ENCODE measurements at places on chromosomes 11 and 22.

DNA sequence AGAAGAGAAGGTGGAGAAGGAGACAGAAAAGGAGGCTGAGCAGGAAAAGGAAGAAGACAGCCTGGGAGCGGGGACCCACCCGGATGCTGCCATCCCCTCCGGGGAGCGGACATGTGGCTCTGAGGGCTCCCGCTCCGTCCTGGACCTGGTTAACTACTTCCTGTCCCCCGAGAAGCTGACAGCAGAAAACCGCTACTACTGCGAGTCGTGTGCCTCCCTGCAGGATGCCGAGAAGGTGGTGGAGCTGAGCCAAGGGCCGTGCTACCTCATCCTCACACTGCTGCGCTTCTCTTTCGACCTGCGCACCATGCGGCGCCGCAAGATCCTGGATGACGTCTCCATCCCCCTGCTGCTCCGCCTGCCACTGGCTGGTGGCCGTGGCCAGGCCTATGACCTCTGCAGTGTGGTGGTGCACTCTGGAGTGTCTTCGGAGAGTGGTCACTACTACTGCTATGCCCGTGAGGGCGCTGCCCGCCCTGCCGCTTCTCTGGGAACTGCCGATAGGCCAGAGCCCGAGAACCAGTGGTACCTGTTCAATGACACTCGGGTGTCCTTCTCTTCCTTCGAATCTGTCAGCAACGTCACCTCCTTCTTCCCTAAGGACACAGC is 21.4 kb downstream of the USP35 start:
- no peak for DNase-seq

GRCh38 chr11:35347173-35347878 is 72.0 kb downstream of the SLC1A2 start:
- DNase-seq = no peak

GRCh38 chr22:43945632-43946383 is 9.4 kb upstream of the SAMM50 start:
- no peak for DNase-seq

- no peak for DNase-seq
These were observed 13.8 kb downstream of the NEU3 start for GRCh38 chr11:75002516-75002915.

DNA sequence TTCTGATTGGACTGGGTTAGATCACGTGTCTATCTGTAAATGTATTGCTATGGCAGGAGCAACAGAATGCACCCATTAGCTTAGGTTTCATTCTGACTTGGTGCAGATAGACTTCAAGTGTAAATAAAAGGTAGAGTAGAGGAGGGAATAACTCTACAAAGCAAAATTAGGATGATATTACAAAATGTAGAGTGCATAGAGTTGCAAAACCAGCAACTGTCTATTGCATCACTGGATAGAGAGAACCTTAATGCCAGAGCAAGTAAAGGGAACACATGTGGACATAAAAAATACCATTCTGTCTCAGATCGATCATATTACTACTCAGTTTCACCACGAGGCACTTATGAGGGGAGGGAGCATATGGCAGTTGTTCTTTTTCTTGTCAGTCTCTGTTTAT is 22.0 kb upstream of the CAT start:
- no peak for DNase-seq

Measured in activated gamma-delta T cell (primary cell).